ENCODE measurements at places on chromosomes 11 and 22. TPM values are rescaled to one million over a fixed set of nuclear protein-coding genes. Genes with fewer than 3 reads are reported as not detected.

The SLC15A3 gene
- total RNA-seq, result 9.1 TPM

The ADORA2A gene
- 2.2 TPM for total RNA-seq

The KRTAP5-7 gene
- not detected for total RNA-seq

The ANO1 gene
- total RNA-seq, result 16.4 TPM

The C11orf24 gene
- total RNA-seq, result 38.6 TPM

The CLNS1A gene
- total RNA-seq, result 119 TPM

The SAA1 gene
- total RNA-seq, result not detected

The TH gene
- not detected for total RNA-seq

The AAMDC gene
- total RNA-seq, result 166 TPM

The OR5T2 gene
- total RNA-seq, result not detected

The GRM5 gene
- total RNA-seq, result 0.06 TPM

The TBC1D22A gene
- 12.6 TPM for total RNA-seq

The SLC22A9 gene
- total RNA-seq, result not detected

The SYCE3 gene
- total RNA-seq, result not detected

The ZP1 gene
- not detected for total RNA-seq

The INS gene
- not detected for total RNA-seq

The OR52K1 gene
- not detected for total RNA-seq

The CNIH2 gene
- total RNA-seq, result 0.37 TPM

The SYT8 gene
- not detected for total RNA-seq

The BTG4 gene
- total RNA-seq, result not detected
